ENCODE measurements at places on chromosomes 2 and 18. TPM values are rescaled to one million over a fixed set of nuclear protein-coding genes. Genes with fewer than 3 reads are reported as not detected.

GRCh38 chr2:60710707-60711106, 45.4 kb upstream of the PAPOLG start:
- no peak for DNase-seq

DNA sequence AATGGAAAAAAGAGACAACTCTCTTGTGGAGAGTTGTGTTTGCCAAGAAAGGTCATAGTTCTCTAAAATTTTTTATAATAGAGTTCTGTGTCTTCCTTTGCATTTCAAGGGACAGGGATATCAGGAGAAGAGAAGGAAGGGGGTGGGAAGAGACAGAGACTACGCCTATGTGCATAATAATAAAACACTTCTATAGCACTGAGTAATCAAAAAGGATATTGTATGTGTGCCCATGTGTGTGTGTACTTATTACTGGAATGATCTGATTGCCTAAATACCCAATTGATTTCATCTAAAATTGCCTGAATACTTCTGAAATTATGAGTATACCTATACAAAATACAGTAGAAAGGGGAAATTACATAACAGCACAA, 803.7 kb upstream of the ACVR2A start:
- DNase-seq, result no peak

DNA sequence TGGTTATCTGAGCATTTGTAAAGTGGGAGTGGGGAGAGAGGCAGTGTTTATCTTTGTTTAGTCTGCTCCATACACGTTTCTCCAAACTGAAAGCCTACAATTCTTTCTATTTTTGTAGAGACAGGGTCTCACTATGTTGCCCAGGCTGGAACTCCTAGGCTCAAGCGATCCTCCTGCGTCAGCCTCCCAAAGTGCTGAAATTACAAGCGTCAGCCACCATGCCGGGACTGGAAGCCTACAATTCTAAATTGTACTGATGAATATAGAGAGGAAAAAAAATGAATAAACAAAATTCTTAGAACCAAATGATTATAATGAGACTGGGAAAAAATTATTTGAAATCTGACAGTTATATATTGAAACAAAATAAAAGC, 1.4 kb upstream of the ZFAND2B start:
- DNase-seq, result no peak

DNA sequence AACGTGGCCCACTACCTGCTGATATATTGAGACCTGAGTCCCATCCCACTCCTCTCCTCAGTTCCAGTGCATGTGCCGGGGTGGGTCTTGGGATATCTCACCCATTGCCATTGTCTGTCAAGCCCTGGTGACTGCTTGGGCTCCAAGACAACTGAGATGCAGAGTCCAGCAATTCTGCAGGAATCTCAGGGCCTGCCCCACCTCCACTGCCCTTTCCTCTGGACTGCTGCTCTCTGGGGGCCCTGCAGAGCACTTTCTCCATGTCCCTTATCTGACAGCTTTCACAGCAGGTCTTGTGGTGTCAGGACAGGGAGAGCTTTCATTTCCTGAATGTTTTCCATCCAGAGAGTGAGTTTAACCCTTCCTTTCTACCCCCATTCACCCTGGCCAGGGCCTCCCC, 152.9 kb downstream of the ARL4C start:
- no peak for DNase-seq

GRCh38 chr18:76497021-76497420, 2.0 kb upstream of the ZNF516 start:
- DNase-seq, result no peak

DNA sequence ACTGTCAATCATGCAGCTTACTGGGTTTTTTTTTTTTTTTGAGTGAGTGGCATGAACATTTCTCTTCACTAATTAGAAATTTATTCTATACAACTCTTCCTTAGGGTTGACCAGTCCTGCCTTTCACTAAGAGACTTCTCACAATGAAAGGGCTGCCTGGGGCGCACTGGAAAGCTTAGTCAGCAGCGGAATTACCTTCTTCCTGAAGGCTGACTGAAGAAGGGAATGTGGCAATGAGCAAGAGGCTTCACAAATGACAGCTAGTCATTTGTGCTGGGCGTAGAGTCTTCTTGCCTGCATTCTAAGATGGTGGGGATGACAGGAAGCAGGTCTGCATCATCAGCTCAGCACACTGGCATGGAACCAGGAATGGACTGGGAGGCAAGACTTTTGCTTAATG, 15.6 kb upstream of the SCN3A start:
- no peak for DNase-seq

Gene TEX44
- not detected for total RNA-seq

- DNase-seq, result no peak
Measured at GRCh38 chr2:154261473-154262027, 389.8 kb downstream of the GALNT13 start.

DNA sequence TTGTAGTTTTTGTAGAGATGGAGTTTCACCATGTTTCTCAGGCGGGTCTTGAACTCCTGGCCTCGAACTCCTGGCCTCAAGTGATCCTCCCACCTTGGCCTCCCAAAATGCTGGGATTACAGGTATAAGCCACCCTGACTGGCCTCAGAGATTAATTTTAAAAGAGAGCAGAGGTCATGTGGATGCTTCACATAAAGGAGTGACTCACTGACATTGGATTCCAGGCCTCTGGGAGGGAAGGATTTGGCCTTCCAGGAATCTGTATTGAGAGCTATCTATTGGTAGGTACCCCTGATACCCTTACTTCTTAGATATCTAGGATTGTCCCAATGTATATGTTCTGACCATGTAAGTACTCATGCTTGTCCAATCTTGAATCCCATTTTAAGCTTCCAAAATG, 138.4 kb downstream of the FAM161A start:
- DNase-seq, result no peak

- DNase-seq, result no peak
Measured at GRCh38 chr2:120486441-120486840, 140.5 kb downstream of the INHBB start.

Gene TUBA3E
- not detected for total RNA-seq

Gene POTEF
- total RNA-seq, result not detected

- DNase-seq, result no peak
Measured at GRCh38 chr2:231299267-231299666, 96.2 kb upstream of the B3GNT7 start.

Gene PSMA8
- not detected for total RNA-seq

DNA sequence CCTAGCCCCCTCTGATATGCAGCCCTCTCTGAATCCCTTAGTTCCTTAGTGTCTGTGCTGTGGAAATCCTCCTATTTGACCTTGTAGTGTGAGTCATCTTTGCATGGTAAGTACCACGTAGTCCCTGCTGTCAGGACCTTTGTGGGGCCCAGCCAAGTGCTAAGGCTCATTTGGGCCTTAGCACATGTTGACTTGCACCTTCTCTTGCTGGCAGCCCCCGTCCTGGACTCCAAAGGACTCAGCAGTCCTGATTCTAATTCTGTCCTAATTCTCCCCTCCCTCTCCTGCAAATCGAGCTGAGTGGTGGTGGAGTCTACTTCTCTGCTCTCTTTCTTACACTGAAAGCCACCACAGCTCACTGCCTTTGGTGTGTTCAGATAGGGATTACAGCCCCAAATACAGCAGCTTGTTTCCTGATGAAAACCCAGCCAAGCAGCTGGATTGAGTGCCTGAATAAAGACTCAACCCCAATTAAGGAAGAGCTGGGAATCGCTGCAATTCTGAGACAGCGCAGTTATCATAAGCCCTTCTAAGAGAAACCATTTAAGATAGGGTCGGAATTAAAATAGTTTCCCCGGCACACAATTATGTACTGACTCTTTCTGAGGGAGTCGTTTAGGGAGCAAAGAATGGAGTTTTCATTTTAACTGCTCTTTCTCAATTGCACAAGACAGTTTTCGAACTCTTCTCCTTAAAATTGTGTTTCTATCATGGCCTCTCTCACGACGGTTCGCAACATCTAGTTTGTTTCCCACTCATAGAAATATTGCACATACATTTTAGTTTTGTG, 215.6 kb upstream of the TNP1 start:
- DNase-seq, result no peak

GRCh38 chr2:166519391-166519962, 25.4 kb upstream of the SCN7A start:
- no peak for DNase-seq

- no peak for DNase-seq
Measured at GRCh38 chr18:50065039-50065438, 129.9 kb downstream of the MYO5B start.

Gene ALPP
- not detected for total RNA-seq

Gene MC2R
- not detected for total RNA-seq
